NCI-H1436 (cell line): ENCODE measurements at places on chromosomes 2 and 18.
A peak's percentile ranks its signal among the peaks of the same experiment; 100 is the strongest.

DNA sequence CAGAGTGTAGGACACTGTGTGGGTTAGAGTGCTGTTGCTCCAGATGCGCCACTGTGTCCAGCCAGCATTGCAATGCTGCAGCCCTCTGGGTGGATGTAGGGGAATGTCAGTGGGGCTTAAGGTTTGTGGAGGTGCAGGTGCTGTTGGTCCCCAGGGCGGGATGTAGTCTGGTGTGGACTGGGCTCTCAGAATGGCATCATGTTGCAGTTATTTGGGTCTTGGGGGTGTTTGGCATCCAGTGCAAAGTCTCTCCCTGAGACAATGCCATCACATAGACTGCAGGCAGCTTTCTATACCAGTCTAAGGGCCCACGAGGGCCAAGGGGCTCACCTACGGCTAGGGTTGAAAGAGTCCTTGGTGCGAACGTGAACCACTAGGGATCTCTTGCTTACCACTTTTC lies 275.3 kb downstream of the SOX11 start:
- no peak for DNase-seq

DNA sequence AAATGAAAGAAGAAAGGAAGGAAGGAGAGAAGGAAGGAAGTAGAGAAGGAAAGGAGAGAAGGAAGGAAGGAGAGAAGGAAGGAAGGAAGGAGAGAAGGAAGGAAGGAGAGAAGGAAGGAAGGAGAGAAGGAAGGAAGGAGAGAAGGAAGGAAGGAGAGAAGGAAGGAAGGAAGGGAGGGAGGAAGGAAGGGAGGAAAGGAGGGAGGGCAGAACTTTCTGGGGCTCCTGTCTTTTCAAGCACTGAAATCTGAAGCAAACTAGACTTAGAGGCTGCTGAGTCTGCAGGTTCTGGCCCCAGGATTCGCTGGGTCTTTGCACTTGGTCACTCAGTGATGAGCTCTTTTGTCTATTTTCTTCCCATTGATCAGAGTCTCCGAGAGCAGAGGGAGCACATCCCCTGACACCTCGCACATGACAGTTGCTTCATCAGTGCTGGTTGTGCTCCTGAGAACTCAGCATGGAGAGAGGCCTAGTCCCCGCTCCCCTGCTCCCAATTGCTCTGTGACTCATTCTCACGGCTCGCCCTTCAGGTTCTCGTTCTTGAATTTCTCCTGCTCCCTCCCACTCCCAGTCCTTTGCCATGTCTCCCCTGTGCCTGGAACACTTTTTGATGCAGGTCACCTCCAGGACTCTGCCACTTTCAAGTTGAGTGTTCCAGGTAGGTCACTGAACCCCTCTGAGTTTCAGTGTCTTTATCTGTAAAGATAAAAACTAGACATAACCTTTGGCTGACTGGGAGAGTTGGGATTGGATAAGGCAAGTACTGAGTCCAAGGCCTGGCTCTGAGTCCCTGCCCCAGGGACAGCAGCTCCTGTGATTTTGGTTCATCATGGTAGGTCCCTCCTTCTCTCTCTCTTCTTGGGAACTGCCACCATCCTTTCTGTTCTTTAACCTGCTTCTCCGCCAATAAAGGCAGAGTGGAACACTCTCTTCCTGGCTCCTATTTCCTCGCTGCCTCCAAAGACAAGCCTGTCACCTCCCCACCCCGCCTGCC lies 55.2 kb downstream of the TNP1 start:
- DNase-seq, result no peak

- no peak for DNase-seq
Observed at GRCh38 chr2:101012054-101012705, 10.1 kb downstream of the RPL31 start.

- no peak for DNase-seq
Observed at GRCh38 chr18:6340121-6340520, 74.6 kb downstream of the L3MBTL4 start.

DNA sequence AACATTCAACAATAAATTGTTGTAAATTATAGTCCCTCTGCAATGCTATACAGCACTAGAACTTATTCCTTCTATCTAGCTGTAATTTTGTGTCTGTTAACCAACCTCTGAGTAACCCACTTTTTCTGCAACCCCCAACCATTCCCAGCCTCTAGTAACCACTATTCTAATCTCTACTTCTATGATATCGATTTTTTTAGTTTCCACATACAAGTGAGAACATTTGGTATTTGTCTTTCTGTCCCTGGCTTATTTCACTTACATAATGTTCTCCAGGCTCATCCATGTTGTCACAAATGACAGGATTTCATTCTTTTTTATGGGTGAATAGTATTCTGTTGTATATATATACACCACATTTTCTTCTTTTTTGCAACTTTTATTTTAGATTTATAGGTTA lies 147.6 kb downstream of the MAIP1 start:
- DNase-seq, result no peak

DNA sequence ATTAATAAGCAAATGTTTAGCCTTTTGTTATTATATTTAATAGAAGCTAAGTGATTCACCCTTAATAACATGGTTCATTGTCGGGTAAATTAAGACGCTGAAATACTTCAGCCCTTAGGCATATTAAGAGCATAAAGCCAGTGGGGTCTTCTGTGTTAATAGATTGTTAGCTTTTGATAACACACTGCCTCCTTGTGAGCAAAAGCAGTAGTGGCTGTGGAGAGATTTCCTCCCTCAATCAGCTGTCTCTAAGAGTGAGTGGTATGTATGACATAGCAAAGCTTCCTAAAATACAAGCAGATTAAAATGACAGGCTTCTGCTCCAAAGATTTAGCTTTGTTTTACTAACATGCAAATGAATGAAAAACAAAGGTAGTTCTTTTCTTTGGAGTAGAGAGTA lies 143.7 kb upstream of the SYT4 start:
- no peak for DNase-seq

GRCh38 chr2:172308253-172308935 lies 119.0 kb upstream of the ITGA6 start:
- DNase-seq, result peak; percentile 24

DNA sequence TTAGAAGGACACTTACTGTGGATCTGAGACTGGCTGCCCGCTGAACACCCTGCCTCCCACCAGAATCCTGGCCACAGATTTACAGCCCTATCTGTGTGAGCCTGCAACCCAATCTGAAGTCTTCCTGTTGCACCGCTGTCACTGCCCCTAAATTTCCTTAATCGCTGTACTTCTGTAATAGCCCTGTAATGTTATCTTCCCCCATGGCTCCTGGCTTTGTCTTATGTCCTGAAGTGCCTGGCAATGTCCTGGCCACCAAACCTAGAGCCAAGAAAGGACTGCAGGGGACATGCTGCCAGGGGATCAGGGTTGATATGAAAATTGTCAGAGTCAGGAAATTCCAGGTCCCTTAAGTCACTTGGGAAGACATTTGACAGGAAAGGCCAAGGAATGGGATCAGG lies 52.7 kb downstream of the FHOD3 start:
- DNase-seq, result no peak

- no peak for DNase-seq
Observed at GRCh38 chr18:79560042-79560860, 119.4 kb upstream of the CTDP1 start.

DNA sequence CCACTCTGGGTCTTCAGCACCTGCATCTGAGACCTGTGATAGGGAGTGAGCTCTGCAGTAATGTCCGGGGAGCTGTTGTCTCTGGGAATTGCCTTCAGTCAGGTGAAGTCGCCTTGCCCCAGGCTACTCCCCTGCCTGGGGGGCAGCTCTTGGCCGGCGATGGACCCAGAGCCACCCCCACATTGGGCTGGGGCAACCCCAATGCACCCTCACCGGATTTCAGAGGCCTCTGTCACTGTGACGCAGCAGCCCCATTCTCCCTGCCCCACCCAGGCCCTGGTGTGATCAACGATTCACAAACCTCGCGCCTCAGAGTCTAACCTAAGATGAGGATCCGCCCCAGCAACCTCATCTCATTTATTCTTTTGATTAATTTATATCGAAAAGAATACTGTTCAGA lies 303.6 kb downstream of the NDUFA10 start:
- DNase-seq, result no peak

GRCh38 chr2:237434866-237435311 lies 20.9 kb upstream of the COL6A3 start:
- DNase-seq, result peak; percentile 44

- DNase-seq, result no peak
Observed at GRCh38 chr2:46041434-46041833, 255.8 kb upstream of the EPAS1 start.

DNA sequence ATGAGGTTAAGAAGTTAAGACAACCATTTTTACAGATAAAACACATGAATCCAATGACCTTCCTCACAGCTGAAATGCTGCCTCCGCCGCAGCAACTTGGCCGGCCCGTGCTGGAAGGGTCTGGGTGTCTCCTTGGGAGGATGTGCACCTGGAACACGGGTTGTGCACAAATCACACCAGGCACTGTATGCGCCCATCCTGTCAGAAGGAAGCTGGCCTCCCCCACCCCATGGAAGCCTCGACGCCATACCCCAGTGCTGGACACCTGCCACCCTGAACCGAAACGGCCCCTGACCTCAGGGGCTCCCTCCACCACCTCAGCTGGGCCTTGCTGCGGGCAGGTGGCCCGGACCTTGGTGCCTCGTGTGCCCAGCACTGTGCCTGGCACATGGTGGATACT lies 111.8 kb downstream of the PXDN start:
- DNase-seq, result no peak

GRCh38 chr2:217975626-217976025 lies 27.2 kb downstream of the TNS1 start:
- DNase-seq, result no peak

DNA sequence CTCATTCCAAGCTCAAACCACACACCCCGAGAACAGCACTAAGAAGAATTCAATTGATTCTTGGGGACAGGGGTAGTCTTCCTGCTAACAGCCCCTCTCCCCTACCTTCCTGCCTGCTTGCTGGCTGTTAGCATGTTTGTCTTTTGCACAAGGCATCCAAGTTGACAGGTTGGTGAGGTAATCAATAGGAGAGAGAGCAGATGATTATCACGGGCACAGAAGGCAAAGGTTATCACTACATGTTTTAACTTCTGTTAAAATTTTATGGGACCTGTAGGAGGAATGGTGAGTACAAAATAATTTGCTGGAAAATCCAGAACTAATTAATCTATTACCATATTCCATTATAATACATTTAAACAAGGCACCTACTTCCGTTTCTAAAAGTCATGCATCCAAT lies 442.1 kb upstream of the TCF4 start:
- no peak for DNase-seq

DNA sequence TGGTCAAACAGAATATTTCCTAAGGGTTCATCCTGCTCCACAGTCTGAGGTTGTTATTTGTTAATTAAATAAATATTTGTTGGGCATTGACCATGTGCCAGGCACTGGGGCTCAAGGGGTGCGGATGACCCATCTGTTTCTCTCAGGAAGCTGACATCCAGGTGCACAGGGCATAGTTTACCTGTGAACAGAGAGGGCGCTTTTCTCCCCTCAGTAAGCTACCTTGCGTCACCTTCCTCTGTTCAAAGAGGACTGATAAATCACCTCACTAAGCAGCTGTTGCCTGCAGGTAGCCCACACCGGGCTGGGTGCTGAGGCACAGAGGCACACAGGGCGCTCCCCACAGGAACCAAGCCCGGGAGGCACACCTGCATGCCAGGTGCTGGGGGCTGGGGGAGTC lies 41.6 kb downstream of the SH3RF3 start:
- no peak for DNase-seq

GRCh38 chr18:76445275-76445674 lies 49.8 kb downstream of the ZNF516 start:
- DNase-seq, result no peak
